ENCODE measurements at places on chromosomes 2 and 18.

DNA sequence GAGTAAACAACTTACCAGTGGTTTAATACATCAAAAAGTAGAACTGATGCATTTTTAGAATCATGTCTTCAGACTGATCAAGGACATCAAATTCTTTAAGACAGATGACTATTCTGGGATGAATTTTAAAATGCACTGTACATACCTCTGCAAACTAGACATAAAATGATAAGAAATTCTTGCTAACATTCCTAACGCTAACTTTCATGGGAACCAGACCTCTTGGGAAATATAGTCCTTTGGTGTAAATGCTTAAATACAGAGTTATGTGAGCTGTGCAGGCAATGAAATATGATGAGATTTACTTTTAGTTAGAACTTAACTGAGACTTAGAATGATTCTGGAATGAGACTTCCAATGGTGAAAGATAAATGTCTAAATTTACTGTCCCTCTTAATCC is 562.0 kb downstream of the NR4A2 start:
- DNase-seq, result no peak

DNA sequence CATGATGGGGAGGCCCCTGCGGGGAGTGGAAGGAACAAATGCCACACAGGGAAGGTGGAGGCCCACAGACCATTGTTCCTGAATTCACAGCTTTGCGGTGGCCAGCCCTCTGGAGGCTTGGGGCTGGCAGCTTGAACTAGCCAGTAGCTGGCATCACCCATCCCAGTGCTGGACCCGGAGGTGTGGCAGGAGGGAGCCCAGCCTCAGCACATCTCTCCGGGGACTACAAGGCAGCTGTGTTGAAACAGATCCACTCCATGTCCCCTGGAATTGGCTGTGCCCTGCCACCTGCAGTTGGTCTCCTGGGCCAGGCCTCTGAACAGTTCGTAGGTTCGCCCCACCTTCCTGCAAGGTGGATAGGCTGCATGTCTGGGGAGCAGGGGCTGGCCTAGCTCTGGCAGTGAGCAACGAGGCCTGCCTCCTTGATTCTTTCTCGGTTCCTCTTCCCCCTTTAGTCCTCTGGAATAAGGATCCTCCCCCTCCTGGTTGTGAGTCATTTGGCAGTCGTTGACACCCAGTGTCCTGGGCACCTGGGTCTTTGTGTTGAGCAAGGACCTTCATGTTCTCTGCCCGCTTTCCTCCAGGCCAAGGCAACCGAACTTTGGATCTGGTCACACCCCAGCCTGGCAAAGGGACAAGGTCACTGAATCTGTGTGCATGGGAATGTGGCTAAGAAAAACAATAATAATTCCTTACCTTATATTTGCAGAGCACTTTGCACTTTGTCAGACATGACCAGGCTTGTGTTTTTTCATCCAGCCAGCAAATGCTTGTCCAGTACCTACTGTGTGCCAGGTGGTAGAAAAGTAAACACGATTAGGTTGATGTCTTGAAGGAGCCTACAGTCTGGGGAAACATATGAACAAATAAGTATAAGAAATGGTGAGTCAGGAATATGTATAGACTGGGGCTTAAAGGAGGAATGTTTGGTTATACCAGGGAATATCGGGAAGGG is 55.0 kb upstream of the MCFD2 start:
- DNase-seq, result no peak

DNA sequence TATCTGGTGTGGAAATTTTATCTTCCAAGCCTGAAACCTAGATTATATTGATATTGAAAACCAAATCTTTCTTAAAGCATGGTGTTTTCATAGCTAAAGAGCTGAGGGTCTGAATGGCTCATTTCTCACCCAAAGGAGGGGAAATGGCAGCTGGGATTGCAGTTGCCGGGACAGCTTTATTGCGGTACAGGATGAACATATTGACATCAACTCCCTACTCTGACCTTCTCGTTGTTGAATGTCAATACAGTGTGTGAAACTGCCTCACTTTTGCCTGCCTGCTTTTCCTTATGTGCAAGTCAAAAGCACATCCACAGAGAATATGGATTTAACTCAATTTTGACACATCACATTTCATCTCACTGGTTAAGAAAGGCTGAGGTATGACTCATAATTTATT is 3.6 kb upstream of the COX7A2L start:
- no peak for DNase-seq

DNA sequence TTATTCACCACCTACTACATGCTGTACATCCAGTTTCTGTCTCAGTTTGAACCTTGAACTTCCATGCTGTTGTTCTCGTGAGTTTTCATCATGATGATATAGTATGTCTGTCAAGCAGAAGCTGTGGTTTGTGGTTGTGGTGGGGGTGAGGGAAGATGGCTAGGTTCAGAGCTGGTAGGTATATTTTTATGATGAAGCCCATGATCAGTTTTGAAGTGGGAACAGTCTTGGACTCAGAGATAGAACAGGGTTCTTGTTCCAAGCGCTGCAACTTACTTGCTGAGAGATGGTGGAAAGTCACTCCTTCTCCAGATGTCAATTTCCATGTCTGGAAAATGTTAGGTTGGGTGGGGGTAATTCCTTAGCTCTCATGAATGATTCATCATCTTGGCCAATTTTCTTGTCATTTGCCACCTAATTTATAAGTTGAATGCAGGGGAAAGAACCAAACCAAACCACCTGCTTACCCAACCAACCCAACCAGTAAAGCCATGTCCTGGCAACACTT is 21.6 kb downstream of the PMAIP1 start:
- DNase-seq, result no peak

DNA sequence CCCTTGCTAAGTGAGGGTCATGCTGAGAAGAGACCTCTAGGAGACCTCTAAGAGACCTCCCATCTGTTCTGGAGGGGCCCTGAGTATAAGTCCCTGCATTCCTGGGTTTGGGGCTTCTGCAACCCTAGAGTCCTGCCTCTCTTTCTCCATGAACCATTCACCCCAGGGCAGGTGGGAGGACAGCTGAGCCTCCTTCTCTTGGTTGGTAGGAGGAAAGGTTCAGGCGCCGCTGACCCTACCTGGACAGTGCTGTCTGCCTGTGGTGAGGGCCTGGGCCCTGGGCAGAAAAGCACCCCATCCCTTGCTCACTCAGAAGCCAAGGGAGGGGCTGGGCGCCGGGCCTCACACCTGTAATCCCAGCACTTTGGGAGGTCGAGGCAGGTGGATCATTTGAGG is 604 bp upstream of the VIL1 start:
- no peak for DNase-seq

- no peak for DNase-seq
Measured at GRCh38 chr2:207813221-207813916, 43.7 kb upstream of the FZD5 start.

DNA sequence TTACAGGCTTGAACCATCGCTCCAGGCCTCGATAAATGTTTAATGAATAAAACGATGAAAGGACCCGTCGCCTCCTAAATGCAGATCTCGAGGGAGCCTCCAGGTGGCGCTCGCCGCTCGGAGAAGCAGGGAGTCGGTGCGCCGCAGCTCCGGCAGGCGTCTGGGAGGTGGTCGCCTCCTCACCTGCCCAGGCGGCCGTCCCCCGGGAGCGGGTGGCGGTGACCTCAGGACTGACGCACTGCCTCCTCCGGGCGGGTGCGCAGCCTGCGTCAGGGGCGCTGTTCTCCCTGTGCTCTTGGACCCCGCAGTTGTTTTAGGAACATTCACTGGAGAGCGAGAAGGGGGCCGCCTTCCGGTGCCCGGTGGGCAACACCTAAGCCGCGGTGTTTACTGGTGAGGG is 38.6 kb upstream of the POLE4 start:
- DNase-seq, result no peak

GRCh38 chr2:202237787-202238233 is 587 bp downstream of the SUMO1 start:
- no peak for DNase-seq

- DNase-seq, result no peak
Measured at GRCh38 chr2:38496927-38497669, 105.6 kb downstream of the HNRNPLL start.

DNA sequence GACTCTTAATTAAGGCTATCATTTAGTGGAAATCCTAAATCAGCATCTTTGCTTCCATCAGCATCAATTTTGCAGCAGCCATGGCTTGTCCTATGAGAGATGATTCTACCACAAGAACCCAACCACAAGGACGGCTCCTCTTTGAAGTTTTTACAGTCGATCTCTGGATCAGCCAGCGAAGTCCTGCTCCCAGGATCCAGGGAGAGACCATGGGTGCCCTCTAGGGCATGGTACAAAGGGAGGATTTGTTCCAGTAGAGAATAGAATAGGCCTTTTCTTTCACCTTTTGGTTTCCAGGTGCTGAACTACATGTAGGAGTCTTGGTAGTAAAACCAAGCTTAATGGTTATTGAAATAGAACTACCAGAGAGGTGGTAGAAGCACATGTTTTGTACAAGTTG is 52.7 kb downstream of the TMEM200C start:
- DNase-seq, result no peak

DNA sequence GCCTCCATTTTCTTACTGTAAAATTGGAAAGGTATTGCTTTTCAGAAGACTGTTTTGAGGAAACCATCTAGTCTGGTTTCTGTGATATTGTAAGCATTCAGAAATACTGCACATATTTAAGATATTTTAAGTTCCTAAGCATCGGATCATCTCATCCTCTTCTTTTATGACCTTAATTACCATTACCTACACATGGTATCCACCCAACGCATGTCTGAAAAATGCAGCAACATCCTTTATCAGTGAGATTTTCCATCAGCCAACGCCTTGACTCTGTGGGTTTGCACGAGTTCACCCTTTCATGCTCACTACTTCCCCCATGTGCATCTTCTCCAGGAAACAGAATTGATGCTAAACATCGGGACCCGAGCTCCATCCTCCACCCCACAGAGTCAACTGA is 84.3 kb downstream of the COL4A4 start:
- DNase-seq, result no peak

- DNase-seq, result no peak
Measured at GRCh38 chr2:201628545-201628944, 14.8 kb downstream of the TMEM237 start.

DNA sequence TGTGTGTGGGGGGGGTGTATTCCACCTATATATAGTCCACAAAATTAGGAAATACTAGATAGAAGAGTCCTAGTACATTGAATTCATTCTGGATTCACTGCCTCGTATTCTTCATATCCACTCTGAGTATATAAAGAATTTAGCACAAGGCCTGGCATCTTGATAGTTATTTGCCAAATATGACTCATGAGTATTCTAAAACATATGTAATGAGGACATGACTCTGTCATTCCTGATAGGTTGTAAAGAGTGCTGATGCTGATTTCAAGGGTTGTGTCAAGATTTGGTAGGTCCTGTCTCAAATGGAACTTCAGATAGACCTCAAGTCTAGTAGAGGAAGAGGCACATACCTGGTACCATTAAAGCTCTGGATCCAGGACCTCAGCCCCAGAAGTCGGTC is 173.4 kb upstream of the BOD1L2 start:
- DNase-seq, result no peak

GRCh38 chr2:186205254-186205911 is 280.7 kb upstream of the ZC3H15 start:
- no peak for DNase-seq

- DNase-seq, result no peak
Measured at GRCh38 chr2:25238920-25239319, 70.5 kb upstream of the POMC start.

DNA sequence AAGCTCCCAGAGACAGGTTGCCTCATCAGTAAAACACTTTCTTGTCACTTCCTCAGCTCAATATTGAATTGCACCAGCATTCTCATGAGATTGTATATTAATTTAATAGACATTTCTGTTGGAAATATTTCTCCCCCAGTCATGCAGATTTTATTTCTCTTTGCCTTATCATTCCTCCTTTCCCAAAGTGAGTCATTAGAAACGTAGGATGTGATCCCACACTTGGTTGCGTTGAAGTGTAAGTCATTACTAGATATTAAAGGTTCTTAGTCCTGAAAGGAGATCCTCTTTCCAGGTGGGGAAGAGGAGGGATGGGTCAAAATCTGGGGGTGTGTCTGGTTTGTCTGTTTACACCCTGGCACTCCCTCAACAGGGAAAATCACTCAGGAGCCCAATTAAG is 438.2 kb downstream of the SLC4A3 start:
- DNase-seq, result no peak

DNA sequence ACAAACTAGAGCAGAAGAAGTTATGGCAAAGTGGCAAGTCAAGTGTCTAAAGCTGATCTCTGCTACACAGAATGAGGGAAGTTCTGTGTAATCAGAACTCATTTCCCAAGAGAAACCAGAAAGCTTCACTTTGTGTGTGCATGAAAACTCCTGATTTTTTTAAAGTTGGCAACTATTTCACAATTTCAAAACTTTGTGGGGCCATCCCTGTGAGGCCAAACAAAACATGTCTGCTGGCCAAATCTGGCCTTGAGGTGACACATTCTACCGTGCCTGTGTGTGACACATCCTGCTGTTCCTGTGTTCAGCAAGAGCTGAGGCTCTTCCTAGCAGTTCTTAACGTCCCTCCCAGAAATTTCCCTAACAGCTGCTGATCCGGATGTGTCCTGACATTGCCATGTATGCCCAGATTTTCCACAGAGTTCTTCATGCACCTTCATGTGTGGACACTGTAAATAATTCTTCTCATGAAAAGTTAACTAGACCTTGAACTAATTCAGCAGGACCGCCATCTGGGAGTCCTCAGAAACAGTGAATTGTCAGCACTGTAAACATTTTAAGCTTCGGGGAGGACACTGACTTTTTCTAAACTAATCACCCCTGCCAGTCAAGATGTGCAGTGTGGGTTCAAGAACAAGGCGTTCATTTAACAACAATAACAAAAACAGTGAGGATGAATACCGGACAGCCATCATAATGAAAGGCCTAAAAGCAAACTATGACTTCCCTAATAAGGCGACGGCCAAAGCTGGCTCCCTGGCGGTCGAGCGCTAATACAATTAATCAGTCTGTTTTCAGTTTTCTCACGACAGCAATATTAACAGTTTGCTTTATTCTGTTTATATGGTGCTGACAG is 99.0 kb downstream of the PLEKHM3 start:
- no peak for DNase-seq

- no peak for DNase-seq
Measured at GRCh38 chr2:101512993-101513392, 38.1 kb upstream of the RFX8 start.

DNA sequence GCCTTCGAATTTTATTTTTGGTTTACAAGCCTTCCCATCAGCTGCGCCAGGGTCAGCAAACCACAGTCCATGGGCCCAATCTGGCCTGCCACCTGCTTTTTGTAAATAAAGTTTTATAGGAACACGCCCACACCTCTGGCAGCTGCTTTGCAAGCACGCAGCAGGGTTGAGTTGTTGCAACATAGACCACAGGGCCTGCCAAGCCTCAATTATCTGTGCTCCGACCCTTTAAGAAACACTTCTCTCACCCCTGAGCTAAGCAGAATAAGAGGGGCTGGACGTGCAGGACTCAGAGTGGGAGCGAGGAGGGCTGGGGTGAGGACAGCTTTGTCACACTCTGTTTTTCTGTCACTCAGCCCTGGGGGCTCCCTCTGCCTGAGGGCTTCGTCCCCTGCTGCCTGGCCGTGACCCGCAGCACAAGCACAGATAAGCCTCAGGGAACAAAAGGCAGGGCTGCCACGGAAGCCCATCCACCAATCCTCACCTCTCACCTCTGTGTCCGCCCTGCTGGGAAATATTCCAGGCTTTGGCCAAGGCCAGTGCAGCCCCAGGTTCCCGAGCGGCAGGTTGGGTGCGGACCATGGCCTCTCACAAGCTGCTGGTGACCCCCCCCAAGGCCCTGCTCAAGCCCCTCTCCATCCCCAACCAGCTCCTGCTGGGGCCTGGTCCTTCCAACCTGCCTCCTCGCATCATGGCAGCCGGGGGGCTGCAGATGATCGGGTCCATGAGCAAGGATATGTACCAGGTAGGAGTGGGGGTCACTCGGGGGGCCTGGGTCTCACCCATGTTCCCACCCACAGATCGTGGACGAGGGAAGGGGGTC is at the start of gene AGXT:
Gene AGXT, plus strand, starts transcription at position 539 of the 823 bp plus-strand sequence. Its CDS starts 42 bp downstream, at position 581.
- no peak for DNase-seq
